Upper lobe of left lung (tissue), 6 donors: ENCODE measurements at places on chromosomes 1 and 21.
A peak's percentile ranks its signal among the peaks of the same experiment; 100 is the strongest.

DNA sequence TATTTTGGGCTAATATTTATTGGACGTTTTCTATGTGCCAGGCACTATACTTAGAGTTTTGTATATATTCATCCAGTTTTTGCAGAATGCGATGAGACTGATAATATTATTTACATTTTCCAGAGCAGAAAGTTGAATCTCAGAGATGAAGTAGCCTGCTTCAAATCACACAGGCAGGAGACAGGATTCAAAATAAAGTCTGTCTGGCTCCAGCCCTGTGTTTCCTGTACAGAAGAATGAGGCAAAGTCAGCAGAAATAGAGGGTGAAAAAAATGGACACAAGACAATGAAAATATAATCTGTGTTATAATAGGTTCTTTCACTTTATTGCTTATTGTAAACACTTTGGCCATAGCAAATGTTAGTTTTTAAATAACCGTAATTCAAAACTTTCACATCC lies 107.2 kb downstream of the CYYR1 start:
- DNase-seq = no peak

DNA sequence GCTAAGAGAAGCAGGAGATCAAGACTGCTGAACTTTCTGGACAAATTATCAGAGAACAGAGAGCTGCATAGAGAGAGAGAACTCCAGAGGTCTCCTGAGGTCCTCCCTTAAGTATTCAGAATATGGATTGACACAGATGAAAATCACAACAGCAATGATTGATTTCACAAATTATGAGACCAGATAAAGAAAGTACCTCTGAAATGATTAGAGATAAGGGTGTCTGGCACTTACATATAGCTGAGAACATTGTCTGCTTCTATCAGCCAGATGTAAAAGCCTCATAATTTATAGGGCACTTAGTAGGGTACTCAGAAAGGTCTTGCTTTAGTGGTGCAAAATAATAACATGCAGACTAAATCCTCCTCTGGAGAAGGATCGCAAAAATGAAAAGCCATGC lies 1301.8 kb downstream of the BRINP3 start:
- DNase-seq = no peak

GRCh38 chr1:215215846-215216245 lies 133.3 kb downstream of the KCNK2 start:
- no peak for DNase-seq

- no peak for DNase-seq
Observed at GRCh38 chr1:77776007-77776700, 3.3 kb upstream of the MIGA1 start.

DNA sequence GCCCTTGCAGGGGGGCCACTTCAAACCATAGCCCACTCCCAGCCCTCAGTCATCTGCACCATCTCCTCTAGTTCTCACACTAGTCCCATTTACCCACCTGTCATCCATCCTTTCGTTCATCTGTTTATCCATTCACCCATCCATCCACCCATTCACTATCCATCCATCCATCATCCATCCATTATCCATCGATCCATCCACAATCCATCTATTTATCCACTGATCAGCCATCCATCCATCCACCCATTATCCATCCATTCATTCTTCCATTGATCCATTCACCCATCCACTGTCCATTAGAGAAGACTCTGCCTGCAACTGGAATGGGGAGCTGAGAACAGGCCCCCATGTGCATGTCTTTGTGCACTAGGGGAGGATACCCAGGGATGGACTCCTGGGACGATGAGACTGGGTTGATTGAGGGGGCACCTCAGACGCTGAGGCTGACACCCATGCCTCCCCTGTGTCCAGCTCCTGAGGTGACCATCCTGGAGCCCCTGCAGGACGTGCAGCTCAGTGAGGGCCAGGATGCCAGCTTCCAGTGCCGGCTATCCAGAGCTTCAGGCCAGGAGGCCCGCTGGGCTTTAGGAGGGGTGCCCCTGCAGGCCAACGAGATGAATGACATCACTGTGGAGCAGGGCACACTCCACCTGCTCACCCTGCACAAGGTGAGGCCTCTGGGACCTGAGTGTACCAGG lies 97.9 kb downstream of the TRIM11 start:
- DNase-seq = peak; percentile 41

DNA sequence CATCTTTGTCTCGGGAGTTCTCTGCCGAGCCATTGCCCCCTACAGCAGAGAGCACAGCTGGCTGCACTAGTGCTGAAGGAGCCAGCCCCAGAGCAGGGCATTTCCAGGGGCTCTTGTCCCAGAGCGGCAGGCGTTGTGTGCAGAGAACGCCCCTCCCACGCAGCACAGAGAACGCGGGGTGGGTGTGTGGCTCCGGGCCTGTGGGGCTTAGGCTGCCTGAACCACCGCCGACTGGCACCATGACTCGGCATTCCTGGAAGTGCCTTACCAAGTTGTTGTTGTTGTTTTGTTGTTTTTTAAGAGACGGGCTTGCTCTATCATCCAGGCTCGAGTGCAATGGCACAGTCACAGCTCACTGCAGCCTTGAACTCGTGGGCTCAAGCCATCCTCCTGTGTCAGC lies 15.8 kb upstream of the DIP2A start:
- no peak for DNase-seq

GRCh38 chr1:84377480-84378095 lies 20.7 kb upstream of the DNASE2B start:
- no peak for DNase-seq

DNA sequence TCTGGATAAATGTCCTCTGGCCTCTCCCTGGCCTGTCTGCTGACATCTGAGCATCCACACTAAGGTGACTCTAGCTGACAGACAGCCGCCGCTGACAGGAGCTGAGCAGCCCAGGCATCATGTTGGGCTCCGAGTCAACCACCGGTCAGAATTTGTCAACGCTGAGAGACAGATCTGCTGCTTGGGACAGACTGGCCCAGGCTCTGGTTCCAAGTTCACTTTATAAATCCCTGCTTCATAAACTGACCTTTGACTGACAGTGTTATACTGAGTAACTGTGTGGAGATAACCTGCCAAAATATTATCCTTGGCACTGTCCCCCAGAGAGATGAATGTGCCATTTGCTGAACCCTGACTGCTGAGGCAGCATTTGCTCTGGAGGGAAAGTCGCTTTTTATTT lies 616.7 kb downstream of the NPHP4 start:
- no peak for DNase-seq

- DNase-seq = no peak
Observed at GRCh38 chr1:16046842-16047241, 3.3 kb downstream of the CLCNKB start.

DNA sequence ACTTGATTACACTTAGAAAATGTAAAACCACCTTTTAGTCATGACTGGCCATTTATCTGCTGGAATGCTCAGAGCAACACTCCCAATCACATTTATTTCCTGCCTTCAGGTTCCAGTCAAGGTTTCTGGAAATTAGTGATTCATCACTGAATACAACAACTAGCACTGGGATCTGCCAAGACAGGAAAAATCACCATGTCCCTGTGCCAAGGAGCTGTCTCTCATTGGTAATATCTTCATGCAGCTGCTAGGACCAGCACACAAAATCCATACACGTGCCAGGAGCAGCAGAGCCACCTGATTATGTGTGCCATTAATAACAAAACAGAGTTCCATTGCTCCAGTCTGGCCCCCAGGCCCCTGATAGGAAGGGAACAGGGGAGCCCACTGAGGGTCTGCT lies 194.6 kb downstream of the TNR start:
- no peak for DNase-seq
